NCI-H2081 treated with DMSO at 0.1 percent for 48 hours (cell line): ENCODE measurements at places on chromosomes 5 and 9.

- DNase-seq, result no peak
These were observed 69.0 kb upstream of the TNFAIP8 start for GRCh38 chr5:119286511-119287488.

DNA sequence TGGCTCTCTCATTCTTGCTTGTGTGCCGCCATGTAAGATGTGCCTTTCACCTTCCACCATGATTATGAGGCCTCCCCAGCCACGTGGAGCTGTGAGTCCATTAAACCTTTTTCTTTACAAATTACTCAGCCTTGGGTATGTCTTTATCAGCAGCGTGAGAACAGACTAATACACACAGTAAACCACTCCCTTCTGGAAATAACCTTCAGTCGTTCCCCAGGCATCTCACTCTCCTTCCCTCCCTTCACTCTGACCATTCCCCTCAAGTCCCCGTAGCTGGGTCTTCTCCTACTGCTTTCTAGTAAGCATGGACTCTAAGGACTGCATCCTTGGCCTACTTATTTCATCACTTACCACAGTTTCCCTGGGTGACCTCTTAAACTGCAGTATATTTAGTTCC, 493.9 kb downstream of the CCDC171 start:
- DNase-seq, result no peak

- DNase-seq, result no peak
These were observed at the start of gene N4BP3 for GRCh38 chr5:178113141-178113787. Gene N4BP3 (plus strand): TSS chr5:178113532. CDS start chr5:178119584, 6,052 bp downstream.

- no peak for DNase-seq
These were observed 32.0 kb downstream of the FGF18 start for GRCh38 chr5:171451421-171451820.

DNA sequence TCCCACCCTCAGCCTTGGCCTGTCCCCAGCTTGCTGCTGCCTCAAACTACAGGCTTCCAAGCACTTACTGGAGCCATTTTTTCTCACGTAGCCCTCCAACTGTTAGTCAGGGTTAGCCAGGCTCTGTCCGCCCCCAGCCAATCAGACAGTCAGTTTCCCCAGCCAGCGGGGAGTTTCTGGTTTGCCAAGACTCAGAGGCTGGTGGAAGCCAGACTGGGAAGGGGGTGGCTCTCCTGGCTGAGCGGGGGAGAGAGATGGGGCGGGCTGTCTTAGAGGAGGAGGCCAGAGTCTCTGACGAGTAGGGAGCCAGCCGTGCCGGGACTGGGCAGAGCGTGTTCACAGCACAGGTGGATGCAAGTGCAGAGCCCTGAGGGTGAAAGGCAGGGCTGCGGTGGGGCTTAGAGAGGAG, 15.3 kb downstream of the PROP1 start:
- DNase-seq, result no peak

GRCh38 chr9:122841501-122841900, 13.1 kb upstream of the PDCL start:
- DNase-seq, result no peak

- DNase-seq, result no peak
These were observed 118.7 kb upstream of the NEK6 start for GRCh38 chr9:124139001-124139400.

- DNase-seq, result peak; percentile 32
These were observed 51.2 kb upstream of the GGTA1 start for GRCh38 chr9:121550569-121551512.
